ENCODE measurements at places on chromosomes 3 and 15.
A peak's percentile ranks its signal among the peaks of the same experiment; 100 is the strongest.

GRCh38 chr3:48268381-48268935 lies 27.6 kb downstream of the ZNF589 start:
- peak; percentile 93 for DNase-seq

- DNase-seq = no peak
Observed at GRCh38 chr3:143127801-143128200, 8.2 kb downstream of the CHST2 start.

GRCh38 chr3:194389269-194389668 lies 9.8 kb downstream of the GP5 start:
- no peak for DNase-seq

DNA sequence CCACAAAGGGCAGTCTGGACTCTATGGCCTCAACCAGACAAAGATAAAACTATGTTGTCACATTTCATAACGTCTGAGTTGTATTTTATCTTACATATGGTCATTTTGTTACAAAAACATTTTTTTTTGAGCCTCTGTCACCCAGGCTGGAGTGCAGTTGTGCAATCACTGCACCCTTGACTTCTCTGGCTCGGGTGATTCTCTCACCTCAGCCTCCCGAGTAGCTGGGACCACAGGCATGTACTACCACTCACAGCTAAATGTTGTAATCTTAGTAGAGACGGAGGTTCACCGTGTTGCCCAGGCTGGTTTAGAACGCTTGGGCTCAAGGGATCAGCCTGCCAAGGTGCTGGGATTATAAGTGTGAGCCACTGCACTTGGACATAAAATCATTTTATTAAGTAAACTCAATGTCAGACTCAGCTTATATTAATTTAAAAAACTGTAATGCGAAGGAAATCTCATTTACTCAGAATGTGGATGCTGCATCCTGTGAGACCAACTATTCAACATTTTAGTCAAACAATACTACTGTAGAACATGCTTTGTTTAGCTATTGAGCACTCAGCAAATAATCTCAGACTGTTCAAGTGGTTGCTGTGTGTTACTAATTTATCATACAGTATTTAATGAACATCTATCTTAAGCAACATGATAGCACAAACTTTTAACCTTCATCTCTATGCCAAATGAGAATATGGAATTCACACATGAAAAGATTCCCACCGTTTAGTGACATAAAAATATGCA lies 209.2 kb downstream of the TBL1XR1 start:
- no peak for DNase-seq
